ENCODE measurements at places on chromosomes 5 and 9. TPM values are rescaled to one million over a fixed set of nuclear protein-coding genes. Genes with fewer than 3 reads are reported as not detected.

DNA sequence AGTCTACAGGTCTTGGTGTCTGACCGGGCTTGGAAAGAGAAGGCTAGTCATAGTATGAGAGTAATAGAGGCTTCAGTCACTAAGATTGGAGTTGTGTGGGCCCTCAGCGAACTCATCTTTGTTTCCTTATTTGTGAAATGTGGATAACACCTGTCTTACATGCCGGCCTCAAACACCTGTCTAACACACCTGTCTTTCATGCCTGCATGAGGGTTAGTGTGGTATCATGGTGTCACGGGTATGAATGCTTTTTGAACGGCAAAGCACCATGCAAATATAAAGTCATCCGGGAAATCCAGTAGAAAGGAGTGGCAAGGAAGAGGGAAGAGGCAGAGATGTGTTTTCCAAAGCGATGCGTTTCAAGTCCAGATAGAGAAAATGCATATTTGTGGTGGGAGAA, 25.5 kb downstream of the GRAMD2B start:
- DNase-seq, result no peak

DNA sequence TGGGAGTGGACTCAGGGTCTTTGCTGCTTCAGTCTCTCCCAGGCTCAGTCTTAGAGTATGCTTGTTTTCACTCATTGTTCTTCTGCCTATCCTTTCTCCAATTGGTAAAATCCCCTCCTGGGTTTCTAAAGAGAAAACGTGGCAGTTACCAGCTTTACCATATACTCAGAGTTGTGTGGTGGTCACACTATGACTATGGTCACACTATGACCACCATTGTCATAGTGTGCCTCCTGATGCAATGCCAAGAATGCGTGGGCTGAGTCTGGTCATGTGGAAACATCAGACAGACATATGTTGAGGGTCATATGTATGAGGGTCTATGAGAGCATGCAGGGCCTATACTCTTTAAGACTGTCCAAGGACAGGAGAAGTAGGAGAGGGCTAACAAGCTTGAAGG, 326.5 kb upstream of the PRR16 start:
- no peak for DNase-seq

GRCh38 chr9:110928599-110928998, 109.7 kb downstream of the LPAR1 start:
- no peak for DNase-seq

DNA sequence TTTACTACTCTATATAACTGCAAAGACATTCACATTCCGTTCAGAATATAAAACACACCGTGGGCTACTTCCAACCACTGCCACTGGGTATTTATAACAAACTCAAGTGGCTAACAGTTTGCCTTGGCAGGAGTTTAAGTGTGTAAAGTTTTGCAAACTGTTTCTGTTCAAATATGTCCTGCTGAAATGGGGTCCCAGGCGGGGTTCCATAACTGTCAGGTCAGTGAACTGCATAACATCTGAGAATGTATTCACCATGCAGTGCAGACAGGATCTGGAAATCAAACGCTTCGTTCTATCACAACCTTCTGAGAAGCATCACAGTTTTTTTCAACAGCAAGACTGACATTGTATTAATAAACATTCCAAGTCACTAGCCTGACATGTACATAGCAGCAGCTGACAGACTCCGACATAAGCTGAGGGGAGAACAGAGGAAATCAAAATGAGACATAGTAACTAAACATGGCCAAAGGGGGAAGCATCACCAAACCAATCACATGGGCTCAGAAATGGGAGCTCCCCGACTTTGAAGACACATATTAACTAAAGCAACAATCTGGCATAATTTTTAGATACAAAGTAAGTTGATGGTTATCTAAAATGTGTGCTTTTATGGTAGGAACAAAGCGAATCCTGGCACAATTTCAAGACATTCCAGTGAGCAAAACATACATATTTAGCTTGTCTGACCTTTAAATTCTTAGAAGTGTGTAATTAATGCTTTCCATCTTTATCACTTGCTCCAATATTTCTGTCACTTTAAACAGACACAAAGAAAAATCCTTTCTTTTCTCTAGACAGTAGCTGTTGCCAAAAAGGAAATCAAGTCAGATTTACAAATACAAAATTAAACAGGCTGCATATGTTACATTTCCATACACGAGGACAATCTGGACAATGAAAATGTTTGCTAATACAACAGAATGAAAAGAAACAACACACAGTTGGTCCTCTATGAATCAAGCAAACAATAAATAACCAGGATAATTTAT, 156.8 kb downstream of the MAPKAP1 start:
- no peak for DNase-seq

GRCh38 chr5:53116597-53116996, 7.0 kb upstream of the MOCS2 start:
- no peak for DNase-seq

DNA sequence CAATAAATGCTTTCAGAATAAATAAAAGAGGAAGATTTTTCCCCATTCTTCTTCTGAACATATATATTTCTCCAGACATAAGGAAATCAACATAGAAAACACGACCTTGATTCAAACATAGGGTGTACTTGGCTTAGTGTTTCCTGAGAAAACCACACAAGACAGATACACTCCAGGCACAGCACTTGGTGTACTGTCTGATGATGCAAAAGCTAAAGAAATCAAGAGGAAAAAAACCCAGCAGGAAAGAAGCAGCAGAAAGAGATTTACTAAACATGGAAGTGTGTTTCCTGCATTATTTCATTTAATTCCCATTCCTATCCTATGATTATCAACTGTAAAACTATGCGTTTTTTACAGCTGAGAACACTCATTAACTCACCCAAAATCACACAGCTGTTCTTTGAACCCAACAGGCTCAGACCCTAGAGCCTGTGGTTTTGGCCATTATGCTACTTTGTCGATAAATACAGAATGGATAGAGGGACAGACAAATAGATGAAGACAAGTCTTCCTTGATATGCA, 46.1 kb downstream of the NIPAL4 start:
- DNase-seq, result no peak

DNA sequence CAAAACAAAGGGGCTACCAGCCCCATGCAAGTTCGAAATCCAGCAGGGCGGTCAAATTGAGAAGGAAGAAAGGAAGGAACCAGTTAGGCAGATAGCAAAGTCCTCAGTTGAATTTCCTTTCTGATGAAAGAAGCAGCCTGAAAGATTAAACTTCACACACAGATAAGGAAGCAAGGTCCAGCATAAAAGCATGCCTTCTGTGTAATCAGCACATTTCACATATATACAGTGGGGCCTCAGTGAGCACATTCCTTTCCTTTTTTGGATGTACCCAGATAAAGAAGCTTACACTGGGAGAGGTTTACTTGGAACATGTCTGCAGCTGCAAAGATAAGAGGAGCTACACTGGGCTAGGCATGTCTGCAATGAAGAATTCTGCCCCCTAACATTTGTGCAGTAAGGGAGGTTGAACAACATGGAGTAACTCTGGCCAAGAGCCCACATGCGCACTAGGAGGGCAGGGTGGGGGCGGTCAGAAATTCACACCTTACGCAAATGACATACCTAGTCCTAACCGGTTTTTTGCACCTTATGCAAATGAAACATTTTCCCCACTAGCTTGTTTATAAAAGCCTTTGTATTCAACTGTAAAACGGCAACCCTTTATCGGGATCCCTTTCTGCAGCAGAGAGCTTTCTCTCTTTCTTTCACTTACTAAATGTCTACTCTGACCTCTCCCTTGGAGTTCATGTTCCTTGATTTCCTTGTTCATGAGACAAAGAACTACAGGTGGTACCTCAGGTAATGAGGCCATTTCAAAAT, 149.7 kb upstream of the FBXL17 start:
- DNase-seq, result no peak

DNA sequence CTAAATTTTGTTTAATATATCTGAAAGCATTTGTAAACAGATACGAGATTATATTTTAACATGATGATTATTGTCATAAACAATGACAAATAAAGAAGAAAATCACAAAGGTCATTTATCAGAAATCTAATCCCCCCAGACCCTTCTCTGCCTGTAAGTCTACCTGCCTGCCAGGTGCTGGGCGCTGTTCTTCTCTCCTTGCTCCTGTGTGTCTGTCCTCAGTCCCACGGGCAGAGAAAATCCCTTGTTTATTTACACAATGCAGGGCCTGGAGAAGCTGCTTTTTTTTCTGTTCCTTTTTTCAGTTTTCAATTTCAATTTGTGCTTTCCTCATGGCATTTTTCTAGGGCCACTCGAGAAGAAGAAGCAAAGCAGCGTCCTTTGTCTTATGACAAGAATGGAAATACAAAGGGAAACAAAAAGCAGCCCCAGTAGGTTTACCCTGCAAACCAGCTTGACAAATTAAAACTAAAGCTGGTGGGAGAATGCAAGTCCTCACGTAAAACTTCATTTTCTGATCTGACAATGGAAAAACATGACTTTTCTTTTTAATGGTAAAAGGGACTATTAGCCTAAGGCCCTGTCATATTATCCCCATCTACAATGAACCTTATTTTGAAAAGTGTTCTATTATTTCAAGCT, 282.4 kb upstream of the KLF9 start:
- no peak for DNase-seq

DNA sequence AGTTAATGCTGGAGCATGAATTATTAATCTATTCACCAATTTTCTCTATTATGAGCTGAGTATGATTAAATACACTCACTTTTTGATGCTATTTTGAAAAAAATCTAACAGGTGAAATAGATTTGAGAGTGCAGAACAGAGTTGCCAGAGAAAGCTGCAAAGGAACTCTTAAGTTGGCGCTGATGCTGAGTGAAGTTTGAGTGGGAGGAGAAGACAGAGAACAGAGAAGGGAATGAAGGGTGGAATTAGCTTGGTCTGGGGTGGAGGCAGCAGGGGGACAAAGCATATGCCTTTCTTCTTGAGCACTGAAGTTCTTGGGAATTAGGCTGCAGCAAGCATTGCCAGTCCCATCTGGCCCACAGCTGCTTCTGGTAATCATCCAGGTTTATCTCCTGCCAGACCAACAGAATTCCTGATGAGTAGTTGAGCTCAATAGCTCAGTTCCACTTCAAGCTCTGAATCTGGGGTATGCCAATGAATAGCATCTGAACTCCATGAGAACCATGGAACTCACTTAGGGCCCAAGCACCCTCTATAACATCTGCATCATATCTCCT, 290.1 kb downstream of the HINT1 start:
- DNase-seq, result no peak

DNA sequence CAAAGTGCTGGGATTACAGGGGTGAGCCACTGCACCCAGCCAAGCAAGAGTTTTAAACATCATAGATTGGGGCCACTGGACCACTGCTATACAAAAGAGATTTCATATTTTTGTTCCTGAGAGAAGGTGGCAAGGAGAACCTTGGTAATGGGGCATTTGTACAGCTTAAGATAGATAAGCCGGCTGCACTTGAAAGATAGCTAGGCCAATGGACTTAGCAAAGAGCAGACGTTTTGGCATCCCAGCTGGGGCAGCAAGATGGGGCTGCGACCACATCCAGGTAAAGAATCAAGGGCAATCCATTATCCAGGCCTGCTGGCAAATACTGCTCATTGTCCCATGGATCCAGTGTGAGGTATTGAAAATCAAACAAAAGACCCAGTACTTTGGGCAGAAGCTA, 3.9 kb upstream of the ISCA1 start:
- no peak for DNase-seq

DNA sequence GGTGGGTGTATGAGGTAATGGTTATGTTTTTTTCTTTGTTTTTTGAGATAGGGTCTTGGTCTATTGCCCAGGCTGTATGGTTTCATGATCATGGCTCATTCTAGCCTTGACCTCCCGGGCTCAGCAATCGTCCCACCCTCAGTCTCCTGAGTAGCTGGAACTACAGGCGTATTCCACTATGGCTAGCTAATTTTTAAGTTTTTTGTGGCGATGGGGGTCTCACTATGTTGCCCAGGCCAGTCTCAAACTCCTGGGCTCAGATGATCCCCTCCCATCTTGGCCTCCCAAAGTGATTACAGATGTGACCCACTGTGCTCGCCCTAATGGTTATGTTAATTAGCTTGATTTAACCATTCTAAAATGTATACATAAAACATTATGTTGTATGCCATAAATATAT, 5.6 kb downstream of the CNTLN start:
- no peak for DNase-seq

Gene CNTFR
- not detected for total RNA-seq

Gene TEK
- 0.09 TPM for total RNA-seq

Gene GMCL2
- not detected for total RNA-seq

Gene PIP5K1B
- not detected for total RNA-seq

Gene GPR151
- not detected for total RNA-seq

Gene ZNF300
- 5.9 TPM for total RNA-seq

Gene CORO2A
- 21.4 TPM for total RNA-seq

Gene GARIN3
- not detected for total RNA-seq

Gene IL4
- not detected for total RNA-seq

Gene IRX1
- total RNA-seq, result 23.1 TPM

Data from mammary epithelial cell (primary cell).